ENCODE measurements at places on chromosomes 6 and 20. TPM values are rescaled to one million over a fixed set of nuclear protein-coding genes. Genes with fewer than 3 reads are reported as not detected.

- DNase-seq = no peak
Observed at GRCh38 chr6:157001716-157002115, 224.5 kb downstream of the ARID1B start.

The ARMH2 gene
- total RNA-seq = not detected

The ECI2 gene
- total RNA-seq = 74.8 TPM

The NKX2-2 gene
- total RNA-seq = not detected

The SMOC2 gene
- 213 TPM for total RNA-seq

The PCSK2 gene
- 2.6 TPM for total RNA-seq

The MUC21 gene
- total RNA-seq = 7.1 TPM

The SEMG1 gene
- total RNA-seq = 1.1 TPM

The SNAP25 gene
- total RNA-seq = 4.3 TPM

GRCh38 chr6:33717934-33718455 is 6.5 kb upstream of the UQCC2 start:
- no peak for DNase-seq

- no peak for DNase-seq
Observed at GRCh38 chr20:53032046-53032445, 59.9 kb downstream of the TSHZ2 start.
